ENCODE measurements at places on chromosomes 11 and 22.

- no peak for DNase-seq
Measured at GRCh38 chr22:27135031-27135981, 477.9 kb downstream of the MIAT start.

- no peak for DNase-seq
Measured at GRCh38 chr11:66338276-66339161, 2.3 kb upstream of the RIN1 start.

GRCh38 chr11:19228968-19229367 lies 11.8 kb downstream of the E2F8 start:
- DNase-seq = no peak

DNA sequence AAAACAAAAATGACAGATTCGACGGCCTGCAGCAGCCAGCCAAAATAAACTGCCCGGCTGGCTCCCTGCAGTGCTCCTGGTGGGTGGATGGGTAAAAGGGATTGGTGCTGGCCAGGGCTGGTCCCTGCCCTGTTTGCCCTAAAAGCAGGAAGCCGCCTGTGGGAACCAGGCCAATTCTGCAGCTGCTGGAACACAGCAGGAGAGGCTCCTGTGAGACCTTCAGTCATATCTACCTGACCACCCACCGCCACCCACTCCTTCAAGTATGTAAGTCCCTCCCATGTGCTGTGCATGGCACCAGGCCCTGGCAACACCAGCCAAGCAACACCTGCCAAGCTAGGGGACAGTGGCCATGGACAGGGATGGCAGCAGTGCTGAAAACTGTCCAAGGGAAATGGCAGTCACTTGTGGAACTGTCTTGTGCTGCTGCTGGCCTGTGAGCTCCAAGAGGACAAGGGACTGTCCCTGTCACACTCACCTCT lies 48.7 kb upstream of the ARFGAP3 start:
- DNase-seq = no peak

DNA sequence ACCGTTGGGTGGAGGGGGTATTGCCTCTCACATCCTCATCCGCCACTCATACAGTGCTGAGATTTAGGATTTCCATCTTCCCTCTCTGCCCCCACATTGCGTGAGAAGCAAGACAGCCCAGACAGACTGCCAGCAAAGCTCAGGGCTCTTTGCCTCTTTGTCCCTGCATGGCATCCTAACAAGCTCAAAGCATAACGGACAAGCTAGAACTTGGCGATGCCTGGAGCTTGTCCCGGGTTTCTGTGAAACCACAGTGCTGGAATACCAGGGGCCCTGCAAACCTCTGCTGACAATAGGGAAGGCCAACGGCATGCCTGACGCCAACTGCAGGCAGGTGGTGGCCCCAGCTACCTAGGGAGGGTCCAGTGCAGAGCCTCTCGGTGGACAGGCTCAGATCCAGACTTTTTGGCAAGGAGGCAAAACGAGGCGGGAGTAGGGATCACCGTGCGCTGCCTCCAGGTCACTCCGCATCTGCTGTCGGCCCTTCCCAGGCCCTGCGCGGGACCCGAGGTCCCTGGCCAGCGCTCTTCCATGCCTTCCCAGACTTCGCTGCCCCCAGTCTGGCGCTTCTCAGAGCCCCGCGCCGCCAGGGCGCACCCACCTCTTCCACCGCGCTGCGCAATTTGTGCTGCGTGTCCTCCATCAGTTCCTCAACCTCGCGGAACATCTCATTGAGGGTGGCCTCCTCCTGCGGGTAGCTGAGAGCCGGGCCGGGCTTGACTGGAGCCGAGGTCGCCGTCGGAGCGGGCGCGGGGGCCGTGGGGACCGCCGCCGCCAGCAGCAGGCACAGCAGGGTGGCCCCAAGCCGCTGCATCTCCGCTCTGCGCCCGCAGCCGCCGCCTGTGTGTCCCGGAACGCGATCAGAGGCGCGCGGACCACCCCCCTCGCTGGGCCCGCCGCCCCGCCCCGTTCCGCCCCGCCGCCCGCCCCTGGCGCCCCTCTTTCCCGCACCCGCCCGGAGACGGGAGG lies at the start of gene DKK3:
Gene DKK3, minus strand, starts transcription at position 858 of the 969 bp plus-strand sequence. Its CDS starts 44 bp downstream, at position 814.
- no peak for DNase-seq

DNA sequence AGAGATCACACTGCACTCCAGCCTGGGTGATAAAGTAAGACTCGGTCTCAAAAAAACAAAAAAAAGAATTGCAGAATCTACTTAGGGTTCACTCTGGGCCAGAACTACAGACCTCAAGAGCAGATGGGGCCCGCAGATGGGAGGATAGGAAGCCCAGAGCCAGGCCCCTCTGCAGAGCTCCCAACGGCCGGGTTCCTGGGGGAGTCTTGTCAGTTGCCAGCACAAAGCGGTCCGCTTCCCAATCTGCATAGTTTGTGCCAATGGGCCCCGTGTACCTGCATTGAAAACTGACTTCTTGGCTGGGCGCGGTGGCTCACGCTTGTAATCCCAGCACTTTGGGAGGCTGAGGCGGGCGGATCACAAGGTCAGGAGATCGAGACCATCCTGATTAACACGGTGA lies 1.7 kb upstream of the CHID1 start:
- DNase-seq = no peak

Measured in stimulated activated CD4-positive, alpha-beta T cell treated with anti-CD3 and anti-CD28 coated beads, Interleukin-4, amount 100 ng/mL, for 4 hours (primary cell).